ENCODE measurements at places on chromosomes 2 and 18.

DNA sequence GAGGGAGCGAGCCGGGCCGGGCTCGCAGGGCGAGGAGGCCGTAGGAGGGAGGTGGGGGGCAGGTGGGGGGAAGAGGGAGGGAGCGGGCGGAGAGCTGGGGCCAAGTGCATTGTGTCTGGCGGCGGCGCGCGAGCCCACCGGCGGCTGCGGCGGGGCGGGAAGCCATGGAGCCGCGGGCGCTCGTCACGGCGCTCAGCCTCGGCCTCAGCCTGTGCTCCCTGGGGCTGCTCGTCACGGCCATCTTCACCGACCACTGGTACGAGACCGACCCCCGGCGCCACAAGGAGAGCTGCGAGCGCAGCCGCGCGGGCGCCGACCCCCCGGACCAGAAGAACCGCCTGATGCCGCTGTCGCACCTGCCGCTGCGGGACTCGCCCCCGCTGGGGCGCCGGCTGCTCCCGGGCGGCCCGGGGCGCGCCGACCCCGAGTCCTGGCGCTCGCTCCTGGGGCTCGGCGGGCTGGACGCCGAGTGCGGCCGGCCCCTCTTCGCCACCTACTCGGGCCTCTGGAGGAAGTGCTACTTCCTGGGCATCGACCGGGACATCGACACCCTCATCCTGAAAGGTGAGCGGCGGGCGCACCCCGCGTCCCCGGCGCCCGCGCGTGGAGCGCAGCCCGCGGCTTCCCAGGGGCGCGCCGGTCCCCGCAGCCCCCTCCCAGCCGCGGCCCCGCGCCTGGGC, at the start of gene TMEM178A:
Gene TMEM178A (plus strand): TSS at position 107 of the 680 bp plus-strand sequence. CDS start 58 bp downstream, at position 165.
- peak; percentile 57 for DNase-seq

DNA sequence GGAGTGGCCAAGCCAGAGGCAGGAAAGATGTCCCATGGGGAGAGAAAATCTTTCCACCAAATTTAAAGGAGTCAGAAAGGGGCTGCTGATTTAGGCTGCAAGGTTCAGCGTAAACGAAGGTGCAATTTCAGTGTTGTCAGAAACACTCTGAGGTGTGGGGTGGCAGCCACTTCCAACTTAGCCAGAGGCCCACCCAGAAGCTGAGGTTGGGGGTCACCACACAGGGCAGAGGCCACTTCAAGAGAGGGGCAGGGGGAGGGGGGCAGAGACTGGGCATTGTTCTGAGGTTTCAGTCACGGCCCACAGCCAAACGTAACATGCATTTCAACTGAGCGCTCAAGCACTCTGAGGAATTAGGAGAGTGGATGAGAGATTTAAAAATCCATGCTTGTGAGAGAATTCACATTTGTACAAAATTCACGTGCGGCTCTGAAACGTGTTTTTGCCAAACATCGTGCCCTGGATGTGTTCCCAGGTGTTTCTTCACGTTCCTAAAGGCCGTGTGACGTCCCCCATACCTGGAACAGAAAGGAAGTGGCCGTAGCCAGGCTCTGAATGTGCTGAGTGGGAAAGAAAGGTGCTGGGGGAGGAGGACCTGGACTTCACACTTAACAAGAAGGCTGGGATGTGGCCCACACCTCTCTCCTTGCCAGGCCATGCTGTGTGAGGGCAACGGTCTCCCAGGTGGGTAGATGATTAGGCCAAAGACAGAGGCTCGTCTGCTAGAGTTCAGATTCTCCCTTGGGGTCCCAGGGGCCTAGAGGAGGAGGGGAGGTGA, 19.5 kb upstream of the BOK start:
- DNase-seq, result no peak

DNA sequence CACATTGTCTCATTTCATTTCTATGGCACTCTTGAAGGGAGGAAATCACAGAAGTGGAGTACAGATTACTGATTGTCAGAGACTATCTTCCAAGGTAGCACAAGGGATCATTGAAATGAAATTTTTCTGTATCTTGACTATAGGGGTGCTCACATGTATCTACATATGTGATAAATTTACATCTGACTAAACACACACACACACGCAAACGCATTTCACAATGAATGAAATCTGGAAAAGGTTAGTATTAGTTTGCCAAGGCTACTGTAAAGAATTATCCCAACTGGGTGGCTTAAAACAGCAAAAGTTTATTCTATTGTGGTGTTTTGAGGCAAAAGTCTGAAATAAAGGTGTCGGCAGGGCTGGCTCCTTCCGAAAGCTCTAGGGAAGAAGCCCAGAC, 144.6 kb downstream of the SH3BP4 start:
- no peak for DNase-seq

DNA sequence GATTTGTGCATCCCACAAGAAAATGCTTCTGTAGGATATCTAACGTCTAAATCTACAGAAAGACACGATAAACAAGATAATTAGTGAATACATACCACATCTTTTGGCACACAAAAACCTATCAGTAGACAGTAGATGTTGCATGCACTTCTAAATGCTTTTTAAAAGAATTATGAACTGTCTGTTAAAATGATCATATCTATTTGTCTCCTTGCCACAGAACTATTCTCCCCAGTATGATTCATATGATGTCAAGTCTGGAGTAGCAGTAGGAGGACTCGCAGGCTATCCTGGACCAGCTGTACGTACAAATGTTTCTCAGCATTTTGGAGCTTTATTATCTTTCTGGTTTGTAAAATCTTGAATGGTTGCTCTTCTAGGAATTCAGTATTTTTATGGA, 12.7 kb downstream of the COL3A1 start:
- no peak for DNase-seq

- DNase-seq, result no peak
These were observed 20.4 kb downstream of the MSH6 start for GRCh38 chr2:47803363-47803762.

GRCh38 chr2:20617892-20618467, 32.9 kb downstream of the HS1BP3 start:
- DNase-seq, result peak; percentile 100

DNA sequence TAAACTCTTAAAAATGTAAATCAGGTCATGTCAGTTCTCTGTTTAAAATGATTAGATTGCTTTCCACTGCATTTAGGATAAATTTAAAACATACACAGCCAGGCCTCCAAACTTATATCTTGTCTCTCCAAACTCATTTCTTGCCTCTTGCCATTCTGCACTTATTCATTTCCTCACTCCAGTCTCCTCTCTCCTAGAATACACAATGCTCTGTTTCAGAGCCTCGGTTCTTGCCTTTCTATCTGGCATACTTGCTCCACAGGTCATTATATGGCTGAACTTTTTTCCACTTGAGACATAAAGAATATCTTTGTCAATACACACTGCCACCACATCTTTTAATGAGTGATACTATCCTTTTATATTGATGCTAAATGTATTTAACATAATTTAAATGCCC, 10.5 kb upstream of the UGP2 start:
- DNase-seq, result no peak

GRCh38 chr2:240875228-240876034, 6.8 kb downstream of the AGXT start:
- no peak for DNase-seq

GRCh38 chr2:25281522-25281921, 60.2 kb downstream of the DNMT3A start:
- no peak for DNase-seq

DNA sequence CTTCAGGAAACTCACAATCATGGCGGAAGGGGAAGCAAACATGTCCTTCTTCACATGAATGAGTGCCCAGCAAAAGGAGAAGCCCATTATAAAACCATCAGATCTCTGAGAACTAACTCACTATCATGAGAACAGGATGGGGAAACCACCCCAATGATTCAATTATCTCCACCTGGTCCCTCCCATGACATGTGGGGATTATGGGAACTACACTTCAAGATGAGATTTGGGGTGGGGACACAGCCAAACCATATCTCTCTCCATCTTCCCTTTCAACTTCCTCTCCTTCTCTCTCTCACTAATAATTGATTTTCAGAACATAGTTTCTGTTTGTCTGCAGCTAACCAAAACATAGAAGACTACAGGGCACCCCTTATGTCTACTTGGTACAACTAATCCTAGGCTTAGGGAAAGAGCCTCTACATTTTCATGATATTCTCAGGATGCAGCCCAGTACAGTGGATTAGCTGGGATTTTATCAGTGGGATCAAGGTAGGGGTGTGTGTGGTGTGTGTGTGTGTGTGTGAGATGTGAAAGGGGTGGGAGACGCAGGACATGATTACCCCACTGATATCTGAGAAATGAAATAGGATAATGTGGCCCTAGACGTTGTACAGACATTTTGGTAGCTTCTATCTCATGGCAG, 2.8 kb upstream of the ATF2 start:
- no peak for DNase-seq

DNA sequence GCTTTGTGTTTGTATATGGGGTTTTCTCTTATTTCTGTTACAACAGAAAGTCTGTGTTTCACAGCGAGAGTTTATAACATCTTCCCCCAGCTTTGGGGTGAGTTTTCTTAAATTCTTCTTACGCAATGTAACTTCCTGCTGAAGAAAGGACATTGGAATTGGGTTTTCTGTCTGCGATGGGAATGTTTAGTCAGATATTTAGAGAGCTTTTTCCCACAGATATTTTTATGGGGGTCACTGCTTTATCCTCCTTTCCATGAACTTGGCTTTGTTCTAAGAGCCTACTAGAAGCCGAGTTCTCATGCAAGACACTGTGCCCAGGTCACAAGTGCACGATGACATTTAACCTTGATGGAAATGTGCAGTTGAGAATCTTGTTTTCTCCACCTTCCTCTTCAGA, 22.1 kb downstream of the B3GNT2 start:
- no peak for DNase-seq

DNA sequence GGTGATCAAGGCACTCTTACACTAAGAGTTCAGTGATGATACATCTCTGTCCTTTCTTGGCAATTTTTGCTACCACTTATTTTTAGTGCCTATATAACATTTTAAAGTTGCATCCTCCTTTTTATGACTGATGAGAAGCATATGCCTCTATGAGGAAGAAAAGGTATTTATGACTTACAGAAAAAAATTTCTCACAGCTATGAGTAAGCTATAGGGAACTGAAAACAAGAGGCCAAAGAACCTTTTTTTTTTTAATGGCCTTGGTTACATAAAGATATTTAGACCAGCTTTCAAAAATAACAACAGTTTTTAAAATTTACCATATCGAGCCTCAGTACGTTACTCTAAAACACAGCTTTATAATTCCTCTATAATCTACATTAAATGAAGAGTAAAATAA, 21.3 kb downstream of the MBD5 start:
- no peak for DNase-seq

- DNase-seq, result no peak
These were observed 49.3 kb downstream of the SP110 start for GRCh38 chr2:230170532-230170931.

- DNase-seq, result peak; percentile 66
These were observed 210.6 kb downstream of the IKZF2 start for GRCh38 chr2:212940816-212941215.

- no peak for DNase-seq
These were observed 14.8 kb downstream of the ASPRV1 start for GRCh38 chr2:69946351-69947324.

DNA sequence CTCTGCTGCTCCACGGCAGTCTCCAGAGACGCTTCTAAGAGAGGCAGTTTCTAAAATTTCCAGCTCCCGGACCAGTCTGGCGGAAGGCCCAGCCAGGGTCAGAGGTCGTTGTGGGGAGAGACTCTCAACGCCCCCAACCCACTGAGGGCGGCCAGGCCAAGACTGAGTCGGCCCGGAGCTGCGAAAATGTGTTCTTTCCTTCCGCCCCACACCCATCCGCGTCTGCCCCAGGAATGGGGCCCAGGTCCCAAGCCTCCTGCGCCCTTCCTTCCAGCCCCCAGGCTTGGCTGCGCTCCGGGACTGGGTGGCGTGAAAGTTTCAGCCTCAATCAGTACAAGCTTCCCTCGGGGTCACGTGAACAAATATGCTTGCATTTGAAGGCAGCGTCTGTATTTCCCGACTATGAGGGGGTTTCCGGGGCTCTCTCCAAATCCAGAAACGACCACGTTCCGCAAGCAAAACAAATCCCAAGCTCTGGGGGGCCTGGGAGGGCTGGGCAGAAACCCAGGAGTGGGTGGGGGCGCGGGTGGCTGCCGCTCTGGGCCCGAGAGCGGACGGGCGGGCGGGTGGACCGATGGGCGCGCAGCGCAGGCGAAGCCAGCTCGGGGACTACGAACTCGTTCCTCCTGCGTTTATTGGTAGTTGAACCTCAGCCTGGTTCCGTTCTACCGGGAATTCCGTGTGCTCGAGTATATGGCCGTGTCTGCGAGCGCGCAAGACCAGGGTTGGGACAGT, 3.3 kb downstream of the HOXD3 start:
- DNase-seq, result no peak

DNA sequence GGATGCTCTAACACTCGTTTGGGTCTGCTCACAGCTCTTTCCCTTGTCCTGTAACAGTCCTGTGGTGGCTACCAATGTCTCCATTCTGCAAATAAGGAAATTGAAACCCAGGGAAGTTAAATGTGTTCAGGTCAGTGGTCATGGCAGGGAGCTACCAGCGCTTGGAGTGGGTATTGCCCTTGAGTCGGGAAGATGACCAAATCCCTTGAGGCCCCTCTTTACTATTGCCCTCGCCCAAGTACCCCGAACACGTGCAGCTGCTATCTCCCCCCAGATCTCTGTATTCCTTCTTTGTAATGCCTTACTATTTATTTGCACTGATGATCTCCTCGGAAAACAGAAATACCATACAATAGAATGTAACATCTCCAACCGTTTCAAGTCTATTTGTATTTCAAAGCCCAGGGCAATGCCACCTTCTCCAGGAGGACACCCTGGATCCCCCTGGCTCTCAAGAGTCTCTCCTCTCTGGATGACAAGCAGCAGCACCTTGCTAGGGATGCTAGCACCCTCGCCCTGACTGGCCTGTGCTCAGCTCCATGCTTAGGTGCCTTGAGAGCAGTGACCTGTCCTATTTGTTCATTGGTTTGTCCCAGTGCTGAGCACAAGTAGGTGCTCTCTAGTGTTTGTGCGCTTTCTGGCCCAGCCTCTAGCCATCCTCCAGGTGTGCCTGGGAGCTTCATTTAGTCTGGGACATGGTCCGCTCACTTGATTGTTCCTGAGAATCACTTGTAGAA, 15.1 kb downstream of the DYSF start:
- no peak for DNase-seq

DNA sequence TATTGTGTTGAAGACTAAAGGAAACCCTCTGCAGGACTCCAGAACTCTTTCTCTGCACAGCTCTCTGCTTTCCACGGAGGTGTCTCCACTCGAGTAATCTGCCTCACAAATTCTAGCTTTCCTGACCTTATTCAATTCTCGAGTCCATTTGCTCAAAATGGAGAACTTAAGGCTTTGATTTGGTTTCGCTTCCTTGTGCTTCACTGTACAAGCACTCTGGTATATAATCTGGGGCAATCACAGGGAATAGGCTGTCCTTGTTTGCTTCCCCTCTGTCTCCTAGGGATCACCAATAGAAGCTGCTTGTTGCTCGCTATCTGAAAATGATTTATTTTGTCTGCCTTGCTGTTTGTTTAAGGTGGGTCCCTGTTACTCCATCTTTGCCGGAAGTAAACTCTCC, 129.1 kb upstream of the DOCK10 start:
- DNase-seq, result no peak

- DNase-seq, result no peak
These were observed 26.3 kb upstream of the SH3RF3 start for GRCh38 chr2:109102588-109103233.
